ENCODE measurements at places on chromosomes 11 and 22.

GRCh38 chr11:85123752-85124231, 503.4 kb downstream of the DLG2 start:
- no peak for DNase-seq

GRCh38 chr11:34860034-34860433, 56.1 kb downstream of the APIP start:
- DNase-seq = no peak

DNA sequence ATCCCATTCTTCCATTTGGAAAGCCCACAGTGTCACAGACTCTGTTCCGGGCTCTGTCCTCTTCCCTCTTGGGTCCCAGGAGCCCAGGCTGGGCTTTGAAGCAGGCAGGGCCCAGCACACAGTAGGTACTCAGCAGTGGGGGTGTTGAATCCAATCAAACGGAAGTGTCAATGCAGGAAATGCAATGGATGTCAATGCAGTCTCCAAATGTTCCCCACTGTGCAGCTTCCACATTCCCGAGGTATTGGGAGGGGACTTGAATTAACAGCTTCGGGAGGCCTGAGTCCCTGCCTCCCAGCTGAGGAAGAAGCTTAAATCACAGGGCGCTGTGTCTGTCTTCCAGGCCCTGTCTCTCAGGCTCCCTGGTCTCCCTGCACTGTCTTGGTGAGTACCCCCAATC, 21.8 kb upstream of the SMIM35 start:
- DNase-seq = no peak

DNA sequence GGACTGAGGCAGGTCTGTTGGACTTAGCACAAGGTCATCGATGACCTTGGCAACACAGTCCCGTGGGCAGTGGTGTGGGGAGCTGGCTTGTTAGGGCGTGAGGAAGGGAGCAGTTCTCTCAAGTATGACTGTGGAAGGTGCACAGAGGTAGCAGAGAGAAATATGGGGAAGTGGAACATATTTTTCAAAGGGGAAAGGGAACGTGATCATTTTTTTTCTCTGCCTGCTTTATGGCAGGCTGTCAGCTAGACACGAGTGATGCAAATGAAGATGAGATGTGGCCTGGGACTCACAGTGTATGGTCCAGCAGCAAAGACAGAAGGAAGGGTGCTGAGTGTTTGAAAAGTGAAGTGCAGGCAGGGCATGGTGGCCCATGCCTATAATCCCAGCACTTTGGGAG, 30.6 kb downstream of the ADAMTS8 start:
- no peak for DNase-seq

GRCh38 chr22:38864361-38865191, 7.4 kb downstream of the CBX6 start:
- DNase-seq = no peak

GRCh38 chr22:17797721-17798559, 23.7 kb upstream of the BID start:
- no peak for DNase-seq

DNA sequence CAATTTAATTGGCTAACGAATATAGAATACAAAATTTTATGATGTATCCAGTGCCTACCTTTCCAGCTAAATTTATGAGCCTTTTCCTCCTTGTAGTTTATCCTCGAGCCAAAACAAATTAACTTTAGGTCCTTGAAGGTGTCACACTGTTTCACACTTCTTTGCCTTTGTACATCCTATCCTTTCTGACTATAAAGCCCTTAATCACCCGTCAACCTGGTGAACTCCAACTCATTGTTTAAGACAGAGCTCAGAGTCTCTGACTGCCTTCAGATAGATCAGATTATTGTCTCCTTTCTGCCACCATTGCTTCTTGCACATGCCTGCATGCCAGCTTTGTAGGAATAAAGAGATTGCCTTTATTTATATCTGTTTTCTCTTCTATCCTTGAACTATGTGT, 58.8 kb downstream of the CNTN5 start:
- no peak for DNase-seq

DNA sequence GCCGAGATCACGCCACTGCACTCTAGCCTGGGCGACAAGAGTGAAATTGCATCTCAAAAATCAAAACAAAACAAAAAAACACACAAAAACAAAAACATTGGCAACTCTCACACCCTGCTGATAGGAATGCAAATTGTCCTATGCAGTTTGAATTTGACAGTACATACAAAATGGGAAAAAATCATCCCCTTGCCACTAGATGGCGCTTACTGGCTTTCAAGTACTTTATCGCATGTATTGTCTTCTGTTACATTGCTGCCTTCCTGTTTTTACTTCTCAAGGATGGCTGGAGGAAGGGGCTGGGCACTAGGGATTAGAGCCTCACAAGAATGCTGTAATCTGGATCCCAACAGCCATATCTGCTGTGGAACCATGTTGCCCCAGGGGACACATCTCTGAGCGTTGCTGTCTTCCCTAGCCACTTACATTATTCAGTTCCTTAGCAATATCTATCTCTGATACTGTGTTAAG, 59.4 kb upstream of the A4GALT start:
- no peak for DNase-seq

- no peak for DNase-seq
These were observed 2.9 kb downstream of the TUB start for GRCh38 chr11:8083871-8084281.

GRCh38 chr11:45383224-45383623, 97.1 kb upstream of the SYT13 start:
- DNase-seq = no peak

- DNase-seq = no peak
These were observed 18.0 kb upstream of the RAB38 start for GRCh38 chr11:88193278-88193677.

DNA sequence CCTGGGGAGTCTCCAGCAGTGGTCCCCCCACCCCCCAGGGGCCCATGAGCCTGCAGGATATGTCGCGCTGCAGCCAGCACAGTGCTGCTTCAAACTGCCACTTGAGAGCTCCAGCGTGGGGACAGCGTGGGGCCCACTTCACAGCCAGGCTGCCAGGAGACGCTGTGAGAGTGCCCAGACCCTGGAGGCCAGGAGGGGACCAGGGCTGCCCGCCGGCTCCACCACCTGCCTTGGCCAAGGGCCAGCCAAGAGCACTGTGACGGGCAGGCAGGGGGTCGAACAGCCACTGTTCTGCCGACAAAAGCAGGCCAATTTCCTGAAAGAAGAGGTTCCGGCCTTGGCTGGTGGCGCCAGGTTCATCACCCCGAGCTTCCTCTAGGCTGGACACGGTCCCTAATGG, 60.2 kb downstream of the FLRT1 start:
- DNase-seq = no peak

- DNase-seq = peak; percentile 87
These were observed at the start of gene RTCB for GRCh38 chr22:32411829-32412592. Gene RTCB, minus strand, starts transcription at chr22:32412247. Its CDS starts 91 bp downstream, at chr22:32412156.

- no peak for DNase-seq
These were observed 58.6 kb upstream of the EIF3D start for GRCh38 chr22:36587289-36588154.

GRCh38 chr11:101726988-101727387, 143.2 kb upstream of the TRPC6 start:
- no peak for DNase-seq

DNA sequence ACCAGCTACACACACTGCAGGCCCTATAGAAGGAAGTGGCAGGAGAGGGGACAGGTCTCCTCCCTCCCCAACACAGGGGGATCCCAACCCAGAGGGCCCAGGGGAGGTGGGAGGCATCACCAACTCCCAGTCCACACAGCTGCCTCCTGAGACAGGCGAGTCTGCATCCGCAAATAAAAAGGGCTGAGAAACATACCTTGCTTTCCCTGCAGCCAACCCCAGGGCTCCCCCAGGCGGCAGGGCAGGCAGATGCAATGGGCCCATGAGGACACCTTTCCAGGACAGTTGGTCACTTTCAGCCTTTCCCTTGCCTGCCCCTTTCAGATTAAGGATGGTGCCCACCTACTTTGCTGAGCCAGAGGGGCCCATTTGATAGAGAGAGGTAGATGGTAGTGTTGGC, 180.0 kb downstream of the BRD1 start:
- no peak for DNase-seq

- no peak for DNase-seq
These were observed 8.4 kb downstream of the DAGLA start for GRCh38 chr11:61688365-61689163.

- DNase-seq = no peak
These were observed 17.0 kb downstream of the TNKS1BP1 start for GRCh38 chr11:57307666-57308270.

Data from stimulated activated CD4-positive, alpha-beta T cell treated with anti-CD3 and anti-CD28 coated beads, TNF-alpha, amount 100 ng/mL, for 4 hours (primary cell).